Karpas-422 (cell line): ENCODE measurements at places on chromosomes 7 and 10. TPM values are rescaled to one million over a fixed set of nuclear protein-coding genes. Genes with fewer than 3 reads are reported as not detected.

The ADRA2A gene
- total RNA-seq: 0.04 TPM in 1 of 2 replicates, not detected in the other

DNA sequence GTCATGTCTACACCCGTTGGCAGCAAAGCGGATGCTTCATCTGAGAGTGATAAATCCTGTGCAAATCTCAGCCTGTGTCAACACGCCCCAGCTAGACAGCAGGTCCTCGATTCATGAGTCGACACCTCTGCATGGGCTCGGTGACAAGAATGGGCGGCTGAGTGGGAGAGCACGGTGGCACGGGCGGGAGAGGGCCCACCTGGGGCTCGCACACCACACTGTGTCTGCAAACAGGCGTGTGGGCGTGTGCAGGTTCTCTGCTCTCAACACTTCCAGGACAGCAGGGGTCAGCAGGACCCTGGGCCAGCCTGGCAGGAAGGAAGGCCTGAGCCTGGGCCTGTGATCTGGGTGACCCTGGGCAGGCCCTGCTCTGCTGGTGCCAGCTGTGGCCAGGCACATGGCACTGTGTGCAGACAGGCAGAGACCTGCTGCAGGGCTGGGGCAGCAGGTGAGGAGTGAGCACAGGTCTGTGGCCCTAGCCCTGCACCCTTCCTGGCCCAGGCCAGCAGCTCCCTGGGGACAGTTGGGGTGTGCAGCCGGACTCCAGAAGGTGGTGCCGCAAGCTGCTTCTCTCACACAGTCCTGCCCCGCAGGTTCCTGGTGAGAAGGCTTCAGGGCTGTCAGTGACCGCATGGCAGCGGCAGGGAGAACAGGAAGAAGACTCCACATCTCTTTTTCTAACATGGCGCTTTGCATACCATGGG is 216.4 kb downstream of the ELFN1 start:
- no peak for DNase-seq

DNA sequence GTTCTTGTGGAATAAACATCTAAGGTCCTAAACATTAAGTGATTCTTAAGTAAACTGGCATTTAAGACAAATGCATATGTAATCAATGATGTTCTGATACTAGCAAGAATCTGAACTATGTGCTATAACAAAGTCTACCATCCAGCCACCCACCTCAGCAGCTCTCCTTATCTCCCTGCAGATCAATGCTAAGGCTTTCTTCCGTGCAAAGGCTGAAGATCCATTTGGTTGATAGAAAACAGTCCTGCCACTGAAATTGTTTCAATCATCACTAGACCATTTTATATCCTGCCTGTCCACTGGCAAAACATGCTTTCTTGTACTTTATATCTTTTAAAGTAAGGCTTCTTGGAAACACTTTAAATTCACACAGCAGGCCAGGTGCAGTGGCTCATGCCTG is 6.3 kb upstream of the SMKR1 start:
- DNase-seq: no peak

DNA sequence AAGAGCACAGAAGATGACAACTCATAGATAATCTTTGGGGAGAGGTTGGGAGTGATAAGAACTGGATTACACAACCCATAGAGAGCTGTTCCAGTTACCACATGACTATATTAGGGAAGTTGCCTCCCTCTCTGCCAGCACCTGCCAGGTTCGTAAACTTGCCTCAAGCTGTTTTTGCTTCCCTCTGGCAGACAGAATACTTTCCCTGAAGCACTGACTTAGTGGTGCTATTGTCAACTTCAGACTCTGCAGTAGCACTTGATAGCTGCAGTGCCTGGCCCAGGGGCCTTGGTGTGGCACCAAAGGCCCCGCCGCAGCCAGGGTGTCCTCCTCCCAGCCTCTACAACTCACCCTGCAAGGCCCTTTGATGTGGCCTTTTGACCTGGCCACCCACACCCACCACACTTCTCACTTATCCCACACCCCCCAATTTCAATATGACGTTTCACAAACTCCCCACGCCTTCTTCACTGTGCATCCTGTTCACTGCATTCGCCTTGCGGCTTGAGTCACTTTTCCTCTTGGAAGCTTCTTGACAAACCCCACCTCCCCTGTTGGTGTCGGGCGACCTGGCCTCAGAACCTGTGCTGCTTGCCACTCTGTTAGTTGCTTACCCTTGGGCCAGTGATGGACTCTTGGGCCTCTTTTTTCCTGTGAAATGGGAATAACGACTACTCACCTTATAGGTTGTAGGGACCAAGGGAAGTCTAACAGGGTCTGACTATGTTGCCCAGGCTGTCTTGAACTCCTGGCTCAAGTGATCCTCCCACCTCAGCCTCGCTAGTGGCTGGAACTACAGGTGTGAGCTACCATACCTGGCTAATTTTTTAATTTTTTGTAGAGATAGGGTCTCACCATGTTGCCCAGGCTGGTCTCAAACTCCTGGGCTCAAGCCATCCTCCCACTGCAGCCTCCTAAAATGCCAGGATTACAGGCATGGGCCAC is 50.2 kb upstream of the PODXL start:
- DNase-seq: no peak

The JAKMIP3 gene
- 0.07 TPM in 1 of 2 replicates, not detected in the other for total RNA-seq

DNA sequence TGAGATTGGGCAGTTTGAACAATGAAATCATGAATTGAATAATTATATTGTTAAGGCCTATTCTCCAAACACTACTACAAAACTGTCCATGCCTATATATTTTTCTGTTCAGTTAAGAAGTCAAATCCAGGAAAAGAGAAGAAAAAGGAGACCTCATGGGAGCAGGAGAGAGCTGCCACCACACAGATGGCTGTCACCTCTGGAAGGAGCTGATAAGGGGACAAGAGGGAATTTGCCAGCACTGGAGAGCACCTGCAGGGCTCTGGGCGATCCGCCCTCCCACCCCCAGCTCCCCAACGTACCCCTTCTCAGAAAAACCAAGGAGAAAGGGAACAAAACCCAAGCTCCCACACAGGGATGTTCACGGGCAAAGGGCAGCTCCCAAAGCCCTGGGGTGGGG is 227.8 kb downstream of the TNS3 start:
- no peak for DNase-seq

The ADAM8 gene
- 0.71 and 3.8 TPM in 2 replicates for total RNA-seq
